ENCODE measurements at places on chromosomes 5 and 9. TPM values are rescaled to one million over a fixed set of nuclear protein-coding genes. Genes with fewer than 3 reads are reported as not detected.

- DNase-seq, result no peak
These were observed 30.4 kb downstream of the PRELID2 start for GRCh38 chr5:145804701-145805100.

DNA sequence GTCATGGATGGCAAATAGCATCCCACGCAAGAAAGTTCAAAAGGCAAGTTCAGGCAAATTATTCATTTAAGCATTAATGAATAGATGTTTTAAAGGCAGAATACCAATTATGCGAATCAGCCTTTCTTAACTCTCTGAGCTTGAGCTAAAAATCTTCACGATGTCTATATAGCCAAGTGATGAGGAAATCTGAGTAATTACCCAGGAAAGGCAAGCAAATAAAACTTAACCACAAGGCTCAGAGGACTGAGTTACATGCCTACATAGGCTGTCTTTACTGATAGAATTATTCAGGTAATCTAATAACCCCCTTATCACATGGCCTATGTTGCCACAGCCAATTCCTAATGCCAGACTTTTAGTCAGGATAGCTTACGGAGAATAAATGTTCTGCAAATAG lies 120.8 kb upstream of the MTAP start:
- peak; percentile 83 for DNase-seq

Gene INSL6
- total RNA-seq, result not detected

Gene MARCHF6
- 142 TPM for total RNA-seq

DNA sequence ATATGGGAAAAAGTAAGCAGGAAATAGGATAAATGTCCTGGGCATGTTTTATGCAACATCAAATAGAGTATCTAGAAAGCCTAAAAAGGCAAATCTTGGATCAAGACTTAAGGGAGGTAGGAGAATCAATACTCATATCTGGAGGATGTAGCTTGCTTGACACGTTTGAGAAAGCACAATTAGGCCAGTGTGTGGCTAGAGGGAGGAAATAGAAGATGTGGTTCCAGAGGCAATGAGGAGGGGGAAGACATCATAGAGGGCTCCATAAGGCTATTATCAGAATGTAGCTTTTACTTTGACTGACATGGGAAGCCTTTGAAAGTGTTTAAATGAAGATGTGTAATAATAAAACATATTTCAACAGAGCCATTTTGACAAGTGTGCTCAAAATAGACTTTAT lies 200.7 kb upstream of the CDH12 start:
- DNase-seq, result no peak

- DNase-seq, result no peak
These were observed 1.3 kb downstream of the QSOX2 start for GRCh38 chr9:136244122-136244968.

DNA sequence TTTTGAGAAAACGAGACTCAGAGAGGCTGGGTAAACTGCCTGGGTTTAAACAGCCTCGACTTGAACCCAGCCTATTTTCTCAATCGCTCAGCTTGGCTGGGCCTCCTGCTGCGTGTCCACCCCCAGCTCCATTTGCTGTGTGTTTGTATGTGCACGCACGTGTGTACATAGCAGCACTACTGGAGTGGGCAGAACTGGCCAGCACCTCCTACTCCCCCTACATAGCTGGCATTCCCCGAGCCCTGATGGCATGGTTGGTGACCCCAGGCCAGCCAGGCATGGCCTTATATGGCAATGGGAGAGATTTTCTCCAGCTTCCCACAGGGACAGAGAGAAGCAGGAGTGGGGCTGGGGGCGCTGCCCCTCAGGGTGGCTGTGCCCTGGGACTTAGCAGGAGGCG lies 4.1 kb downstream of the AIF1L start:
- no peak for DNase-seq

DNA sequence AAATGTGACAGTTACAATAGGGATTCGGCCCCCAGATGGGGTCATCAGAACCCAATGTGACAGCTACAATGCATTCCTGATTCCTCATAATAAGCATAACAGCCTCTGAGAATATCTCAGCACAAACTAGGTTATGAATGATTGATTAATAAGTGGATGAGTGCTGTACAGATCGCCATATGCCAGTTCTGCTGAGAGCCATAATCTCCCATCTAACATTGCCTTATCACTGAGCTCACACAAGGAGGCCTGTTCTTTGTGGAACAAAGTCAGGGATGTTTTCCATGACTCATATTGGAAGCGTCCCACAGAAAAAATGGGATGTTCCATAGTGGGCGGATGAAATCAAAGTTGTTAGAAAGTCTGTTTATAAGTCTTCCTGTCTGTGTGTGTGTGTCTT lies 89.6 kb downstream of the KIF4B start:
- DNase-seq, result peak; percentile 17

DNA sequence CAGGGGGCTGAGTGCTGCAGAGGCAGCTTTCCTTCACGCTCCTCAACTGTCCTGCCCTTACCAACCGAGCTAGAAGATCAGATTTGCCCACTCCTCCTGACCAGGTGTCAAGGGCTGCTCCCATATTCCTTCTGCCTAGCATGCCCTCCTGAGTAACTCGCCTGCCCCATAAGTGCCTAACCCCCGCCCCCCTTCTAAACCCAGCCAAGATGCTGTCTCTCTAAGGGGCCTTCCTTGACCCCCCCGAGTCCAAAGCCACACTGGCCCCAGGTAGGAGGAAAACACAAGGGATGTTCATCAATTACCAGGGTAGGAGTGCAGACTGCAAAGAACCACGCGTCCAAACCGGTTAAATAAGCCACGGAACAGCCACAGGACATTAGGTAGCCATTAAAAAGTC lies 4.8 kb downstream of the CCDC69 start:
- DNase-seq, result no peak

DNA sequence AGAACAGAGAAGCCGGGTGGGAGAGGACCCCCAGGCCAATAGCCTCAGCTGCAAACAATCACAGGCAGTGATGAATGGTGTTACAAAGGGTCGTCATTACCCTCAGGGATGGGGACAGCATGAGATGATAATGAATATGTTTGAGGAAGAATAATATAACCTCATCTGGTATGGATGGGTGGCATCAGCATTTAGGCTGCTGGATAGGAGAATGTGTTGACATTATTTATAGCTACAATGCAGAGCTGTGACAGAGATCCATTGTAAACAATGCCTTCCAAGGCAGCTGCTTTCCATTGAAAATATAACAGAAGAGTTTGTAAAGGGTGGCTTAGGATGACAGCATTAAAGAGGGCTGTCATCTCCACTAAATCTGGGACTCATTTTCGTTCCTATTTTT lies 365.5 kb downstream of the KCNN2 start:
- DNase-seq, result no peak

DNA sequence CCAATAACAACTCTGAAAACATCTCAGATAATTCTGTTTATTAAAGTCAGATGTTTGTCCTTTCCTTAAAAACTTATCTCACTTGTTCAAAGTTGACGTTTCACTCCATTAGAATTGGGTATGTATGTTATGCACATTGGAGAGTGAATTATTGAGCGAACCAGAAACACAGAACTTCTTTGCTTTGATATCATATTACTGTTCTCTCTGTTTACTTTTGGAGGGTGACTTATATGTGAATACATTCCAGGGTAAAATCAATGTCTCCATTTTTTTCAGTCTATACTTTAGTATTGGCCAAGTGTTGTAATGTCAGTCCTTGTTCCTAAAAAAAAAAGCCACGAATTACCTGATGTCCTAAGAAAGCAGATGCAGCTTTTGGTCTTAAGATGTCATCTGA lies 307.4 kb downstream of the CSNK1G3 start:
- no peak for DNase-seq

DNA sequence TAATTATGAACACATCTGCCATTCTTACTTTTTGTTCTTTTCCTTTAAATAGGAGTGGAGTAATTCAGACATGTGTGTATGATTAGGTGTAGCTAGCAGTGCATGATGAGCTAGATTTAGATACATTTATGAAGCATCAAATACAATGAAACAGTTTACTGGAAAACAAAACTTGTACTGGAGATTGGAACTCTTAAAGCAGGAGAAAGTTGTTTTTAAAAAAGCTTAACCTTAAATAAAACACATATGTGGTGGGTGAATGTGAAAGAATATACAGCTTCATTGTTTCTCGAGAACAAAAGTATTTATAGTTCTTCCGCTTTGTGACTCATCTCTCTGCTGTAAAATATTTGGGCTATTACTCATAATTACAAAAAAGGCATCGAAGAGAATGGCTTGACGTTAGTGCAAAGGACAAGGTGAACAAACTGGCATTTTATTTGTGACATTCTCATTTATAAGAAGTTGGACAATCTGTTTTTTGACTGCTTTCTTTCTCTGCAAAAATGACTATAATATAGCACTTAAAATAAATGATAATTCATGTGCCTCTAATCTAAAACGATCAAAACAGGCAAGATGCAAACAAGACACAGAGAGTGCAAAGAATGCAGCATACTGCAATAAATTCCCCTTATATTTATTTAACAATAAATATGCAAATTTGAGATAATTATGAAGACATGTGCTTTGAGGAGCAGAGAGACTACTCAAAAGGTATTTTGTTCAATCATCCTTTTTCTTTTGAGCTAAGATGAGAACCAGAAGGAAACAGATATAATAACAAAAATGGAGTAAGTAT lies 478.8 kb downstream of the CETN3 start:
- peak; percentile 34 for DNase-seq

DNA sequence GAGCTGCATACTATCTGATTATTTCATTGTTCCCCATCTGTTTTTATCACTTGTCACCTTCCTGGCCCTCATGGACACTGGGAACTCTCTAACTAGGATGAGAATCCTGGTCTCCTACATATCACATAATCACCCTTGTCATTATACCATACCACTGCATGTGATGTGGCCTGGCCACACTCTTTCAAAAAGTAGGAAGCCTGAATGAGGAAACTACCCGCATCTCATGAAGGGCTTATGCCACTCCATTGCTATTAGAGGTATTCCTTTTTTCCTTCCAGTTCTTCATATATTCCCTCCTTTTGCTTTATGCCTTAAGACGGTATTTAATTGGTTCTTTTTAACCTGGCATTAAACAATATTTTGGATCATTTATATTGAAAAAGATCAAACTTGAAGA lies 1341.4 kb upstream of the NUDT12 start:
- DNase-seq, result no peak

Gene CD72
- 0.63 TPM for total RNA-seq

DNA sequence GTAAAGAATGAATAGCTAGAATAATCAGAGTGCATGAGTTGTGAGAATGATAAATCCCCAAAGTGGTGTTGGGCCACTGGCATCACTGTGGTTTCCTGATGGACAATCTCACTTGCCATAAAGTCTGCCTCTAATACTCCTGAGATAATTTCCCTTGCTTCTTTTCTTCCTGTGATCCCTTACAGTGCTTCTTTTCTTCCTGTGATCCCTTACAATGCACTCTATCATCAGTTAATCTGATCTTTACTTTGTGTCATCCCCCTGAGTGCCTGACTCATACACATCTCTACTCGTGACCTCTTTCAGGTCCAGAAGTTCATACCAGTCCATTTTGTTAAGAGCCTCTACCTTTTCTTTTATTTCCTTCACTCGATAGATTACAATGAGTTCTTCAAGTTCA lies 418.3 kb downstream of the HCN1 start:
- no peak for DNase-seq

Gene SPRY4
- 26.1 TPM for total RNA-seq
